NCI-H345 (cell line): ENCODE measurements at places on chromosomes 3 and 15.

DNA sequence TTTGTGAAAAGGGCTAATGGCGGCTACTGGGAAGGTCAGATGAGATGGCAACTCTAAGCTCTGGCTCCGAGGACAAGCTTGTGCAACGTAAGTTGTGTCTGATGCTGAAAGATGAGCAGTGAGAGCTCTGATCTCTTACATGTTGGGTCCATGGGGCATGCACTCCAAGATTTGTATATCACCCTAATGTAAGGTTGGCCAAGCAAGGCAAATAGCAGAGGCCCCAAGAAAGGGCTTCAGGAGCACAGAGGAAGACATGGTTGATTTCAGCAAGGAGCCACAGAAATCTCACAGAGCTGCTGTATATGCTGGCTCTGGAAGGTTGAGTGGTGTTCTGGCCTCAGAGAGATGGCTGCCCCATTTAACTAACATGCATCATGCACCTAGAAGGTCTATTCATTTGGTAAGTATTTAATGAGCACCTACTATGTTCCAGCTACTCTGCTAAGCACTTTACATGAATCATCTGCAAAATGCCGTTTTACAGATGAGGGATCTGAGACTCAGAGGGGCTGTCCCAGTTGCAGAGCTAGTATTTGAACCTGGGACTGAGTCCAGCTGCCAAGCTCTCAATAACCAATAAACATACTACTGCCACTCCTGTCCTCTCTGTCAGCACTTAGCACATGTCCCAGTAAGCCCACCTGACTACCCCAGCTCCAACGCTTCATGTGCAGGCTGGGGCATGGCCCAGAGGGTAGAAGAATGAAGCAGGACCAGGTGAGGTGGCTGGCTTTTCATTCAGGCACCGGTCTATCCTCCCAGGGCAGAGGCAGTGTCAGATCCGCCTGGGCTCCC is 27.8 kb upstream of the ATP2B2 start:
- no peak for DNase-seq

- no peak for DNase-seq
Observed at GRCh38 chr3:169478566-169479313, 184.8 kb downstream of the MECOM start.

GRCh38 chr15:65954289-65954741 is 85.0 kb downstream of the RAB11A start:
- peak; percentile 81 for DNase-seq

DNA sequence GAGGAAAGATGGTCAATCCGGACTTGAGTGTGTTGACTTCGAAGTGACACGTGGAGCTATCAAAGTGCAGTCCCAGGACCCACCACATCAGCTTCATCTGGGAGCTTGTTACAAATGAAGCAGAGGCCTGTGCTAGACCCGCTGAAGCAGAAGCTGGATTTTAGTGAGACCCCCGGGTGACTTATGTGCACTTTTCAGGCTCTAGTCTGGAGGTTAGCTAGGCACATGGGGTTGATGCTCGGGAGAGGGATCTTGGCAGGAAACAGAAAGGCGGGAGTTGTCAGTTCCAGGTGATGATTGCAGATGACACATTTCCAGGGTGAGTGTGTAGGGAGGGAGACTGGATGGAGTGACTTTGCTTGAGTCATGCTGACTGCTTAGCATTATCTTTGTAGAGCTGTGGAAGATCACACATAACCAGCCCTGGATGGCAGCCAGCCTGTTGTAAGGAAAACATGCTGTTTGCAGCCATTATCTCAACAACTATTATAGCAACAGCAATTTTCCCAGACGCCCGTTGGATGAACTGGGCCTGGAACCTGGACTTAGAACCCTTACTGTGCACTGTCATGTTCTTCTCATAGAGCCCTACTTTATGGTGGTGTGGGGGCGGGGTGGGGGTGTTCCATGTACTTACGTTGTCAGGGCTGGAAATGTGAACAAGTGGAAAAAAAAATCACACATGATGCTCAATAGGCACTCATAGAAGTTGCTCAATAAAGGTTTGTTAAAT is 122.4 kb downstream of the THSD4 start:
- peak; percentile 31 for DNase-seq

DNA sequence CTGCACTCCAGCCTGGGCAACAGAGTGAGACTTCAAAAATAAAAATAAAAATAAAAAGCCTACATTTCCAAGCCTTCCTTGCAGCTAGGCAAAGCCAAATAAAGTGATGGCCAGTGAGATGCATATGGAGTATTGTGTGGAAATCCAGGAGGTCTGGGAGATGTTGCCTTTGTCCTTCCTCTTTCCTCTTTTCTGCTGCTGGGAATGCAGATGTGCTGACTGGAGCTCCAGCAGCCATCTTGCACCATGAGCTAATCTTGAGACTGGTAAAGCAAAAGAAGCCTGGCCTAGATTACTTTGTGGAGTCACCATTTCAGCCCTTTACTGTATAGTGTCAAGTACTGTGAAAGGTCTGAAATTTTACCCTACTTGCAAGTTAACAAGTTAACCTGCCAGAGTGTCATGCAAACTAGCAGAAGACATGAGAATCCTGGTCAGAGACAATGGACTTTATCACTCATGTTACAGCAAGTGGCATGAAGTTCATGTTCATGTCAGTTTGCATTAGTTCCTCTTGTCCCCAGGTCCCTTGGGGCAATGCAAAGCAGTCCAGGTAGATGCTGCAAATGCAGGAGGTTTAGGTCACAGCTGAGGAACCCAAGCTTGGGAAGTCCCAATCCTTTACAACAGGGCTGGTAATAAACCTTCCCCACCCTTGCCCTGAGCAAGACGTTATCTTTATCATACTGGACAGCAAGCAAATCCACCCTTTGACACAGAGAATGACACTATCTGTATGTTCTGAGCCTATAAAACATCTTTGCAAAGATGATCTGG is 103.1 kb downstream of the TLE3 start:
- DNase-seq, result no peak

DNA sequence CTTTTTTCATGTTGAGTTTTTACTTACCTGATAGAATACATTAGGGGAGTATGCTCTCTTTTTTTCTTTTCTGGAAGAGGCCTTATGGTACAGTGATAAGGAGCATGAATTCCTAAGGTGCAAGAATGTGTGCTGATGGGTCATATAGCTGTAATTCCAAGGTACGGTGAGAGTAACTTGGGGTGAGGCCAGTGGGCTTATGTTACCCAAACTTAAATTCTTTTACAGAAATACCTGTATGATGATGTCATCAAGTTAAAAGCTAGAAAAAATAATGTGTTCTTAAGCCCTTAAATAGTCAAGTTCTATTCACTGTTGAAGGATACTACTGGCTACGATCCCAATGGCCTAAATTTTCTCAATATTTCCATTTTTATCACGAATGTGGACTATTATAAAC is 111.2 kb downstream of the GMPS start:
- no peak for DNase-seq

DNA sequence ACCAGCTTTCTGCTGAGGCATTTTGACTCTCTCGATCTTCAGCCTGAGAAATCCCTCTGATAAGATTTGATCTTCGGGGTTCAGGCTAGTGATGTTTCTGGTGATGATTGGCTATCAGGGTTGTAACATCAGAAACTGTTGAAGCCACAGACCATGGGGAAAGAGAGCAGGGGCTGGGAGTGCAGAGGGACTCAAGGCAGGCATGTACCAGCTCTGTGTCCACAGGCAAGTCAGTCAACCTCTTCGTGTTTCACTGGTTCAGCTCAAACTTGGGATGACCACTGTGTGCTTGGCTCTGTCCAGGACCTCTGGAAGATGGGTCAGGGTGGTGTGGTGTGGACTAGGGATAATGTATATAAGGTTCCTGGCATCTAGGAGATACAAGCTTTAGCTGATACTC is 116.5 kb downstream of the EEFSEC start:
- DNase-seq, result no peak

GRCh38 chr3:172177046-172177445 is 137.7 kb downstream of the FNDC3B start:
- DNase-seq, result no peak

DNA sequence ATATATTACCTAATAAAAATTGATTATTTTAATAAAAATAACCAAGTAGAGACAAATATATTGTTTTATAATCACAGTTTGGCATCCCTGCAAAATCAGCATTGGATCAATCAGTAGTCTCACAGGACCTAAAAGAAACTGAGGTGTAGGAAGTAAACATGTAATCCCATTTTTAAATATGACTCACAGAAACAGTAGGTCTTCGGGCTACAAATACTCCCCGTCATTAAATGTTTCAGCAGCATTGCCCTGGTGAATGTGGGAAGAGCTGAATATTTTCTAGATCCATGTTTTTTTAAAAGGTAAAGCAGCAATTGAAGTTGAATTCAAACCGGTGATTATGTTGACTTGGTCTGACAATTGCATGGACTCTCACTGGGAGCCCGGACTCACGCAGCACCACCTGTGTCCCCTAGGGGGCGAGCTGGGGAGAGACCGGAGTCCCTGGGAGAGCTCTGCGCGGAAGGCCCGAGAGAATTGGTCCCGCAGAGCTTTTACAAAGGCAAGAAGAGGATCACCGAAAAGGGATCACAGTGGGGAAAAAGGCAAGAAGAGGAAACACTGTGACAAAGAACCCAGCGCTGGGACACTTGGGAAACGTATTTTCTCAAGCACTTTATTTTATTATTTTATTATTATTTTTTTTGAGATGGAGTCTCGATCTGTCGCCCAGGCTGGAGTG is 17.2 kb upstream of the USP3 start:
- no peak for DNase-seq

DNA sequence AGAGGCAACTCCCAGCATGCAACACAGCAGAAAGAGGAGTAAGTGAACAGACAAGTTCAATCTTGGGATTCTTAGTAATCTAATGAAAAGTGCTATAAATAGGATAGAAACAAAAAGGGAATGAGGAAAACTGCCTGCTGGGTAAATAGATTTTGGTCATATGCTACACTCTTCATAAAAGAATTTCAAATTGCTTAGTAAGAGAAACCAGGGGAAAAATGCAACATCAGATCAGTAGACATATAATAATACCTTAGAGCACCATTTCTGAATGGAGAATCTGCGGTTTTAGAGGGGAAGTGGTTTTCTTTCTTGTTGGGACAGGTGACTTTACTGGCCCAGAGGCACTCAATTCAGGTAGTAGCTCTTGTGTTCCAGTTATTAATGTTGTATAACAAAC is 13.4 kb upstream of the TBC1D5 start:
- no peak for DNase-seq

GRCh38 chr3:54630101-54630623 is 297.7 kb downstream of the LRTM1 start:
- DNase-seq, result no peak

DNA sequence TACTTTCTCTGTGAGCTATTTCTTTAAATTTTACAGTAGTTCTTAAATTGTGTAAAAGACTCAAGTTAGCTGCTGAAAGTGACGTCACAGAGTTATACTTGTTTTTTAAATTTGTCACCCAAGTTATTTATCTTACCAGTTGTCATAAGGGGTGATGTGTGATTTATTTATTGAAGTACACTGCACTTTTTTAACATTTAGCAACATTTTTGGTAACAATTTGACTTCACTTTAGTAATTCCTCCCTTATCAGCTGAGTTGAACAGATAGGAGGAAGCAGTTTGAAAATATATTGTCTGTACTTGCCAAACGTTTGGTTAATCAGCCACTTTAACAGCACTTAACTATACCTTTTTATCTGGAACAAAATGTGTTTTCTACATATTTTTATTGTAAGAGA is 3.8 kb downstream of the STT3B start:
- no peak for DNase-seq

DNA sequence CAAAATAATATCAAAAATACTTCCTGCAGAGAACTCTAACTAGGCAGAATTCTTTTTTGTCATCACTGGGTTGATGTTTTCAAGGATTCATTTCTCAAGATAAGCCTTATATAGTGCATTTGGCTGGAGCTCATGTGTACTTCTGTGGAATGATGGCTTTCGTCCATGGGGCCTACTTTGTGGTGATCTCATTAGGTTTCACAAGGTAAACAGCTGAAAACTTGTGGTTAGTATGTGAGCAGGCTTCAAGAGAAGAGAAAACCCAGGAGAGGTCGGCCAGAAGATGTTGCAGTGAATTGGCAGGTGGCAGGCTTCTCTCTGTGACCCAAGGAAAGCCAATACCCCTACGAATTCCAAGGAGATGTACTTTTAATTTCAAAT is 121.4 kb upstream of the PHLDB2 start:
- no peak for DNase-seq

GRCh38 chr15:100722551-100723314 is 120.3 kb downstream of the ASB7 start:
- no peak for DNase-seq

DNA sequence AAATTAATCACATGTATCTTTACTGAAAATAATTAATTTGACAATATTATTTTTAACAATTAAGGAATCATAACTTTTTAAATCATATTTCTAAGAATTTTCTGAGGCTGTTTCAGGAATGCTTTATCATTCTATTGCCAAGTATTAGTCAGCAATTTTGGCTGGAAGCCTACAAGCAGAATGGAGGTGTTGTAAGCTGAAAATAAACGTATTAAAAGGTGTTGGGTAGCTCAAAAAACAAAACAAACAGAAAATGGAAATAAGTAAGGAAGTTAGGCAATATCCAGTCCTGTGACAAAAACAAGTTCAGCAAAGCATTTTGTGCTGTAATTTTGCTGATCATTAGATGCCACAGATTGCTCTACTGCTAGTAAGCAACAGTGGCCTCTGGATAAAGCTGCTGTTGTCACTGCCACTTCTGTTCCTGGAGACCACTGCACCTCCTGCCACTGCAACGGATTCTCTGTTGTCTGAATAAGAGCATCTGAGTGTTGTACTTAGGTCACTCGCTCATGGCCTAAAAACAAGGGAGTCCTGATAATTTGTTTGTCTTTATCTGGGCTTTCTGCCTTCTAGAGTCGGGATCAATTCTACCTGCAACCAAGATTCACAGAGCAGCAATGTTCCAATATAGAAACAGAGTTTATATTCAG is 63.5 kb upstream of the SLITRK3 start:
- DNase-seq, result no peak

- no peak for DNase-seq
Observed at GRCh38 chr3:126781889-126782491, 78.0 kb downstream of the CHCHD6 start.

DNA sequence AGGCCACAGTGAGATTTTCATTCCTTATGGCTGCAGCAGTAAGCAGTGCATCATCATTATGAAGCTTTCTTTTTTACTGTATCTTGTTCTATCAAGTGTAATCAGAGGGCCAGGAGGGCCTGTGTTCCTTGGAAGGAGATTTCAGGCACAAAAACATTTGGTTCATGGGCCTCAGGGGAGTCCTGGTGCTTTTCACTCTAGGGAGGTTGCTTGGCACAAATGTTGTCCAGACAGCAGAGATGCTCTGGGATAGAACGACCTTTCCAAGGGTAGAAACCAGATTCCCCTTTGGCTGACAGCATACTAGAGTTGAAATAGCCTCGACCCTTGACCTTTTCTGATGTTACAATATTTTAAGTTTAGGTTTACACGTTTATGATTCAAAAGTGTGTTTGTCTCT is 95.3 kb upstream of the CLSTN2 start:
- no peak for DNase-seq

DNA sequence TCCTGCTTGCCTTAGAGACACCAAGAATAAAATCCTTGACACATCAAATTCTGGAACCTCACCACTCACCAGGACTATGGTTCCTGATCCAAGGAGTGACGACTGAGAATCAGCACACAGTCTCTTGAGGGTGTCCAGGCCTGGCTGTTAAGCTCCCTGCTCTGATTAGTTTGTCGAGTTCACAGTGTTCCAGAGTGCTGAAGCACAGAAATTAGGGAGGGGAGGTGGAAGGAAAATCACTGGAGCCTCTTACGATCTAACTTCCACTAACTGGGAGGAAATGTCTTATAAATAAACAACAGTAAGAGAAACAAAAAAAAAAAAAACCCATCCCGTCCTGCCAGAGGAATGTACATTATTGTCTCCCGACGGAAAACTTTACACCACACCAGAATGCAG is 330.2 kb downstream of the TIGIT start:
- DNase-seq, result no peak
